ENCODE measurements at places on chromosomes 7 and 10. TPM values are rescaled to one million over a fixed set of nuclear protein-coding genes. Genes with fewer than 3 reads are reported as not detected.

The HHEX gene
- total RNA-seq, result 0.19 TPM

The RNF133 gene
- not detected for total RNA-seq

The CH25H gene
- not detected for total RNA-seq

The GTPBP10 gene
- total RNA-seq, result 12.5 TPM

The PTCD1 gene
- 2.7 TPM for total RNA-seq

The OR2A7 gene
- 1.1 TPM for total RNA-seq

The CRYGN gene
- not detected for total RNA-seq

The GPR15LG gene
- total RNA-seq, result not detected

The TRIM50 gene
- total RNA-seq, result not detected

The FAM25G gene
- 21.2 TPM for total RNA-seq

The OPALIN gene
- total RNA-seq, result not detected

The LRRD1 gene
- total RNA-seq, result not detected

The ATG9B gene
- total RNA-seq, result 0.08 TPM

The CFAP43 gene
- 0.23 TPM for total RNA-seq

The IFIT1B gene
- total RNA-seq, result not detected

The CPA2 gene
- total RNA-seq, result 0.11 TPM

The GFRA1 gene
- total RNA-seq, result not detected

The CDC123 gene
- 120 TPM for total RNA-seq

The CYP26C1 gene
- total RNA-seq, result not detected

The AKR1C1 gene
- total RNA-seq, result 24.1 TPM

The TDRD1 gene
- 0.31 TPM for total RNA-seq

The PRPS1L1 gene
- not detected for total RNA-seq

The DIP2C gene
- total RNA-seq, result 2.0 TPM

The VPS41 gene
- 12.0 TPM for total RNA-seq

The CCDC172 gene
- total RNA-seq, result not detected

The PTF1A gene
- total RNA-seq, result not detected

The CLCN1 gene
- total RNA-seq, result not detected

The NKX2-3 gene
- total RNA-seq, result not detected
